Urinary bladder (tissue), 4 donors: ENCODE measurements at places on chromosomes 2 and 18. TPM values are rescaled to one million over a fixed set of nuclear protein-coding genes. Genes with fewer than 3 reads are reported as not detected.

Gene TOGARAM2
- total RNA-seq, result 0.48 TPM

Gene GPR45
- not detected for total RNA-seq

Gene CTAGE1
- total RNA-seq, result not detected

Gene HRH4
- total RNA-seq, result 0.26 TPM

Gene AMER3
- total RNA-seq, result 0.42 TPM

Gene ZNF512
- 40.2 TPM for total RNA-seq

Gene TDRD15
- total RNA-seq, result 3.8 TPM

Gene MC5R
- not detected for total RNA-seq

Gene GALNT13
- total RNA-seq, result 19.5 TPM

Gene WDFY1
- 104 TPM for total RNA-seq

DNA sequence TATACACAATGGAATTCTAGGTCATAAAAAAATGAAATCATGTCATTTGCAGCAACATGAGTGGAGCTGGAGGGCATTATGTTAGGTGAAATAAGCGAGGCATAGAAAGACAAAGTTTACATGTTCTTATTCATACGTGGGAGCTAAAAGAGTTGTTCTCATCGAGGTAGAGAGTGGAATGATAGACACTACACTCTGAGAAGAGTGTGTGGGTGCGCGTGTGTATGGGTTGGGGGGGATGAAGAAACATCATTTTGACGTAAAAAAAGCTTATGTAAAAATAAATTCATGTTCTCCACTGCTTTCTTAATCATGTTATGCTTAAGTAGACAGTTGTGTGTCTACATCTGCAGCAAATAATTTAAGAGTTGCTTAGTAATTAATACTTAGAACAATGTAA lies 123.6 kb downstream of the ZNF804A start:
- DNase-seq, result no peak

GRCh38 chr2:184729581-184729980 lies 131.3 kb downstream of the ZNF804A start:
- DNase-seq, result no peak

DNA sequence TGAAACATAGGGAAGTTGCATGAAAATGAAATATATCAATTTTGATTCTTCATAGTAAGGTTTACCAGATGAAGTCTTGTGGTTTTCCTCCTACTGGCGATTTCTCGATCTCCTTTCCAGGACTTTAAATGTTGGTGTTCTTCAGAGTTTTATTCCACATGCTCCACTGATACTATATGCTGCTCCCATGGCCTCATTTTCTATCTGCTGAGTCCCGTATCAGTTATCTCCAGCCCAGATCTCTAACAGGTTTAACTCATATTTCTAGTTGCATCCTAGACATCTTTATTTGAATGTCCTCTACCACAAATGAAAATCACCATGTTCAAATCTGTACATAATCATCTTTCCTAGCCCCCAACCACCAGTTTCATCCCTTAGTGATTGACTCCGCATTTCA lies 71.8 kb downstream of the COX7A2L start:
- no peak for DNase-seq

GRCh38 chr2:24121469-24121868 lies 1.7 kb downstream of the PFN4 start:
- no peak for DNase-seq

- no peak for DNase-seq
Measured at GRCh38 chr18:13237641-13238040, 19.1 kb downstream of the LDLRAD4 start.

DNA sequence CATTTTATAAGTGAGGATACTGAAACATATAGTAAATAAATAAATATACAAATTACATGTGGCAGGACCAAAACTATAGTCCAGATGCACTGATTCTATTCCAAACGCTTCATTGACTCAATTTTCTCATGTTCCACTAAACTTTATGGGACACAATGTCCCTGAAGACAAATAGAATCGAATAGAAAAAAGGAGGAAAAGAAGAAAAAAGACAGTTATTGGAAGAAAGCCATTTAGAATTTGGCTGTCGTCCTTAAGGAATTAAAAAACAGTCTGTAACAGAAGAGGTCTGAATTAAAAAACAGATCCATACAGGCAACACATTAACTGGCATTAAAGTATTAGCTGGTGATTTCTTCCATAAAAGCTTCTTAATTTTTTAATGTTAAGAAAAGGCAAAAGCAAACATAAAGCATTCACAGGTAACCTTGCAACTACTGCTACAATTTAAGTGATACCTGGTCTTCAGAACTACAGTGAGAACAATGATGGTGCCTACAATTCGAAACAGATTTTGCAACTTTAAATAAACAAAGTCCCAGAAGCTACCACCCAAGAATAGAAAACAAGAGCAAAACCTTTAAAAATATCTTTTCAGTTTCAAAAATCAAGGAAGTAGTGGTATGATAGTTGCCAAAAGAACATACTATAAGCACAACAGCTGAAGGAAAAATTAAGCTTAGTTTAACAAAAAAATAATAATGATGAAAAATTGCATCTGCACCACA lies 17.4 kb upstream of the CHAC2 start:
- no peak for DNase-seq

- no peak for DNase-seq
Measured at GRCh38 chr18:2997846-2998564, 14.9 kb downstream of the LPIN2 start.

DNA sequence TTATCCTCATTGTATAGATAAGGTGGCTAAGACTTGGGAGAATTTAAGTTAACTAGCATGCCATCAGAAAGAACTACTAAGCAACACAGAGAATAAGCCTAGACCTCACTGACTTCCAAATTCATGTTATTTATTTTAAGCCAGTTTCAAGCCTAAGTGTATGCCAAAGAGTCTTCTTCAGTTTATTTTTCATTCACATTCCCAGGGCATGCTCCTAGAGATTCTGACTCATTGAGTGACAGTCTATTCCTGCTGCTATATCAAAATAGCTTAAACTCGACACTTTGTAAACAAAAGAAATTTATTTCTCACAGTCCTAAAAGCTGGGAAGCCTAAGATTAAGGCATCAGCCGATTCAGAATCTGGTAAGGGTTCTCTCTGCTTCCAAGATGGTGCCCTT lies 467.1 kb downstream of the MBD2 start:
- DNase-seq, result no peak

DNA sequence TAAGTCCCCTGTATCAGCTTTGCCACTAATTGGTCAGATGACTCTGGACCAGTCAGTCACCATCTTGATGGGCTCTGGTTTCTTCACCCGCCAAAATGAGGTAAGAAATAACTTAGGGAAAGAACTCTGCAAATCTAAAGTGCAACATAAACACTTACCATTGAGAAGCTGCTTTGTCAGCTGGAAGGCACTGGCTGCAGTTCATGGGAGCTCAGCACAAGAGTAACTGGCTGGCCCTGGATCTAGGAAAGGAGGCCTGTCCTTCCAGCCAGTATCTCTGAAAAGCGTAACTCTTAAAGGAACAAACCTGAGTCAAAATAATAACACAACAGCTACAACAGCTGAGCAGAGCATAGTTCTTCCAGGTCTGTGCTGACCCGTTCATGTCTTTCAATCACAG lies 123.9 kb downstream of the CACNB4 start:
- no peak for DNase-seq

GRCh38 chr2:216621292-216621691 lies 11.9 kb upstream of the IGFBP2 start:
- DNase-seq, result peak; percentile 72

DNA sequence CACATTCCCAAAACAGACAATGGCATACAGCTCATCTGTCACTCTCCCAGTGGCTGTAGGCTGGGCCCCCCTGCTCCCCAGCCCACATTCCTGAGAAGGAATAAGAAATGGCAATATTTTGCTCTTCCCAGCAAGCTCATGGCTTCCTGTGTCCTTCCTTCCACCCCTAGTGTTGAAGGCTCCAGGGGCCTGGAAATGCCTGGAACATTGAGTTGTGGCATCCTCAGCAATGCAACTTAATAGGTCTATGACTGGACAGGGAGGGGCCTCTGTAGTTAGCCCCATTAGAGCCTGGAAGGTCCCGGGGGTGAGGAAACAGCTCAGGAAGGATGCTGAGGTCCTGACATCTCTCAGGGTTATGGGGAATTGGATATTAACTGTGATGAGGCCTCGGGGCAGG lies 3.3 kb downstream of the KIF3C start:
- no peak for DNase-seq

- no peak for DNase-seq
Measured at GRCh38 chr2:169561364-169561763, 12.3 kb downstream of the FASTKD1 start.

DNA sequence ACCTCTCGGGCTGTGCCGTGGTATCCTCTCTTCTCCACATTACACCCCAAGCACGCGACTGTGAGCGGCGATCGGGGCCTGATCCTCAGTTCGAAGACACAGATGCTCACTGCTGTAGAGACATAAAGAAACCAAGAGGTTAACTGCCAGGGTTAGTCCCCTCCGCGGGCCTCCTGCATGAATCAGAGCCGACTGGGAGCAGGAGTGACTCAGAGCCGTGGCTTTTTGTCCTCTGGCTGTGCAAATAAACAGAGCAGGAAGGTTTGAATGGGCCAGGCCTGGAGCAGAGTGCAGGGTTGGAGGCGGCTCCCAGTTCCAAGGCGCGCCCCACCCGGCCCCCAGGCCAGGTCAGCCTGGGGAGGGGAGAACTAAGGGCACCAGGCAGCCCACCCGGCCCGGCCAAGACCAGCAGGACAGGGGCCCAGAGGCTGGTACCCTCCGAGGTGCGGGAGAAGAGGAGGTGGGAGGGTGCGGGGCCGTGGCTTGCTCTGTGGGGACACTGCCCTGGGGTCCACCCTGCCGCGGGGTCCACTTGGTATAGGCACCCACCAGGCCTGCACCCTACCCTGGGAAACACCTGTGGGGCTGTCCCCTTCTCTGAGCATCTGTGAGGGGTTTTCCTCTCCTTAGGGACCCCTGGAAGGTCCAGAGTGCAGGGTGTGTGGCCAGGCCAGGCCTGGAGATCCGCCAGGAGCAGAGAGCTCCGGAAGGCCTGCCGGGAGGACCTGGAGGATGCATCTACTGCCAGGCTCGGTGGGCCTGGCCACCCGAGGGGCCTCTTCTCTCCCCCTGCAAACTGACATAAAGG lies 16.5 kb downstream of the TWIST2 start:
- peak; percentile 88 for DNase-seq

DNA sequence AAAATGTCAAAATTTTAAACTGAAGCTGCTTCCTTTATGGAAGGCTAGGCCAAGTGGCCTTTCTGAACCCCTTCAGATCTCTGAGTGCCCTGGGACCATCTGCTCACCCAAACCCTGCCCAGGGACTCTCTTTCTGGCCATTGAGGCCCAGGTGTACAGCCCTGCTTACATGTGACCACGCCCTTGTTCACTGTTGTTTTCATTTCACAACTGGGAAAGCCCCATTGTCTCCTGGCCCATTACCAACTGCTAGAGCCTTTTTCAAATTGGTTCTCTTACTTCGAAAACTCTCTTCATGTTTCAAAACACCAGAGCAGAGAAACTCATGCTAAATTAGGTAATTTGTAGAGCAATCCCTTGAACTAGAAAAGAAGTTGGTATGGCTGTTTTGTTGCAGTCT lies 219.5 kb upstream of the TANK start:
- DNase-seq, result no peak

DNA sequence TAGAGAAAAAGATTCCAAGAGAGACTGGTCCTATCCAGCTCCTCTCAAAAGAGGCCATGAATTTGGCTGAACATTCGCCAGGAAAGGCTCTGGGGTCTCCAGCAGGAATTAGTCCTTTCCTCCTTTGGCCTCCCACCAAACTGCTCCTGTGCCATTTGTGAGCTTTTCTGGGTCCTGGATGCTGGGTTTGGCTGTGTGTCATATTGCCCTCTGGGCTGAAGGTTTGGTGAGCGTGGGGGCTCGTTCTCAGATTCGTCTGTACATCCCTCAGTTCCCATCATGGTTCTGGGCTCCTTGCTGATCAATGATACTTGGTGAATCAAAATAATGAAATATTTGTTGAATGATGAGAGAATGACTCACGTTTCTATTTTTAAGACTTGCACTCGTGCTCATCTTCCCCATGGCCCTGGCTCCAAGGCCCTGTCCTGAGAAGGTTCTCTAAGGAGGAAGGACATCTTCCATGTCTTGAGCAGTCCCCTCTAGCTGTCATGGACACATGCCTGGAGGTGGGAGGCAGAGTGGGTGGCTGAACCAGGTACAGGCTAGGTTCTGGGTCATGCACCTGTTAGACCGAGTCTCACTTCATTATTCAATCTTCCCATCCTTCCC lies 47.8 kb upstream of the RHOB start:
- no peak for DNase-seq

DNA sequence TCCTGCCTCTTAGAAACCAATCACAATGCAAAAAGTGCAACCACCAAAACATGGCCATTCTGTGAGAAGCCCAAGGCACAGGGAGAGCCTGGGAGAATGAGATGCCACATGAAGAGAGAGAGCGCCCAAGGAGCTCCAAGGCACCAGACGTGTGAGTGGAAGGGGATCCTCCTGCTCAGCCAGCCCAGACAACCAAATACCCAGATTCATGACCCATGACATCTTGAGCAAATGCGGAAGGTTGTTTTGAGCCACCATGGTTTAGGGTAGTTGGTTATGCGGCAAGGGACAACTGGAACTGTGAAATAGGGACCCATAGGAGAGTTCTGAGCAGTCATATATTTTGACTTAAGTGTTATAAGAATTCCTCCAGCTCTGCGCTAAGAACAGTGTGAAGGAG lies 7.0 kb downstream of the AFF3 start:
- DNase-seq, result no peak

DNA sequence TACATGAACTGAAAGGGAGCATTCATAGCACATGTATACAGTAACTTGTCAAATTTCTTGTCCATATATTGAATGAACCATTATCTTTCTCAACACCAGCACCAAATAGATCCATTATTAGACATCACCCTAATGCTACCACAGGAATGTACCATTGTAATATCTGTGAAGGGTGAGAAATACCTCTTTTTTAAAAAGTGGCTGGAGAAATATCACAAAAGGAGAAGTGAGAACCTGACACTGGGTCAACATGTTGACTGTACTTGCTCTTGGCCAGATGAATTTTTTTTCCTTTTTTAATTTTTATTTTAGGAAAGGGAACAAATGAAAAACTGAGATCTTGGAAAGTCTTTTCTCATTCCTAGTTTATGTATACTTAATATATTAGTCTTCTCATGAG lies 63.5 kb downstream of the CAVIN2 start:
- DNase-seq, result no peak

DNA sequence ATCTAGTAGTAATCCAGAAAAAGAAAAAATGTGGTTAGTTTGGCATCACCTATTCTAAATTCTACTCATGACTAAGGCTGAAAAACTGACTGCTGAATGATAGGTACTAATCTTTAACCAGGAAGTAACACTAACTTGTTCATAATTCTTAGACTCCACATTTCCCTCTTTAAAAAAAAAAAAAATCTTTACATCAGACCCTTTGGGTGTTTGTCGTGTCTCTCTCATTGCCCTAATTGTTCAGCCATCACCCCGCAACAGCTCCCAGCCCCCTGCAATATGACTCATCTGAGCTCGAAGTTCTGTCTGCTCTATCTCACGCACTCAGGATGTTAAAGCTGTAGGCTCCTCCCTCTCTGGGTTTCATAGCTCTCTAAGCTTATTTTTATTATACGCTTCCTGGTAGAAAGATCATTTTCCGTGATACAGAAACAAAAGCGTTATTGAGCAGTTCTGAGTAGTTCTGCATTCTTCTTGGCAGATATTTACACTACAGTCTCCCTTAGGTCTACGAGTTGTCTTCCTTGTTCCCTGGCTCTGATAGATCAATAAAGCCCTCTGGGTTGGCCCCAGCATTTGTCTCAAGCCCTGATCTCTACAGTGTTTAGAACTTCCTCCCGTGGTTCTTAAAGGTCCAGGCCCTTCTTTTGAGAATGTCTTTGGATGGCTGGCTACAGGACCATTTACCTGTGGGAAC lies 95.6 kb downstream of the TNFRSF11A start:
- peak; percentile 45 for DNase-seq

GRCh38 chr2:44713170-44713569 lies 228.3 kb upstream of the SIX3 start:
- DNase-seq, result no peak
